Progenitor cell of endocrine pancreas (in vitro differentiated cells): ENCODE measurements at places on chromosomes 5 and 9. TPM values are rescaled to one million over a fixed set of nuclear protein-coding genes. Genes with fewer than 3 reads are reported as not detected.

GRCh38 chr5:159510282-159510681, 180.0 kb upstream of the IL12B start:
- no peak overlapping the region for H3K4me3 ChIP-seq
- H3K4me1 ChIP-seq, result peaks cover 3% of the 10 kb centered on the region
- no peaks in the 10 kb centered on the region for H3K36me3 ChIP-seq
- peak; percentile 14 for DNase-seq
- no peak overlapping the region for H3K27ac ChIP-seq

The CCNO gene
- 0.19 TPM in 1 of 2 replicates, not detected in the other for total RNA-seq

The FAT2 gene
- 0.05 and 0.07 TPM in 2 replicates for total RNA-seq

- H3K4me3 ChIP-seq, result no peak overlapping the region
- peaks cover 5% of the 10 kb centered on the region for H3K27me3 ChIP-seq
- no peaks in the 10 kb centered on the region for H3K4me1 ChIP-seq
Measured at GRCh38 chr5:159905496-159905895, 10.8 kb upstream of the ADRA1B start.

The CYSRT1 gene
- 1.2 and 2.7 TPM in 2 replicates for total RNA-seq

DNA sequence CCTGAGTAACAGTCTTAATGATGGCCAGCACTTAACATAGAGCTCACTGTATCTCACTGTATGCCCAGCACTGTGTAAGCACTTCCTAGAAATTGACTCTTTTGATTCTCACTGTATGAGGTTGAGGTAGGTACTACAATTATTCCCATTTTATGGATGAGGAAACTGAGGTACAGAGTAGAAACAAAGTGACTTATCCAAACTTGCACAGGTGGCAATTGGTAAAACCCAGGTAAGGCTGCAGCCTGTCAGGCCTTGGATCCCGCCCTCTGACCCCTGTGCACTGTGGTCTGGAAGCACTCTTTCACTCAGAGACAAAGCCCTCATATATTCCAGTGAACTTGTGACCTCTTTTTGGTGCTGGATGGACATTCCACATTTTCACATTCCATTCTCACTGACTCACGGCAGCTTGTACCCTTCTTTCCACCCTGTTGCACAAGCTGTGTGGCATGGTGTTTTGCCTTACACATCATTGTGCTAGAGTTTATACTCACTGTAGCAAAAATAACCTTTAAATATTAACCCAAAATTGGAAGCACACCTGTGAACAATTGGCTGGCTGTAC, 21.7 kb downstream of the ANKRD55 start:
- H3K4me3 ChIP-seq, result no peak overlapping the region
- H3K4me1 ChIP-seq, result peaks cover 10% of the 10 kb centered on the region
- peak overlapping the region; percentile 90 for H3K27ac ChIP-seq
- H3K36me3 ChIP-seq, result peaks cover under 1% of the 10 kb centered on the region
- DNase-seq, result no peak

DNA sequence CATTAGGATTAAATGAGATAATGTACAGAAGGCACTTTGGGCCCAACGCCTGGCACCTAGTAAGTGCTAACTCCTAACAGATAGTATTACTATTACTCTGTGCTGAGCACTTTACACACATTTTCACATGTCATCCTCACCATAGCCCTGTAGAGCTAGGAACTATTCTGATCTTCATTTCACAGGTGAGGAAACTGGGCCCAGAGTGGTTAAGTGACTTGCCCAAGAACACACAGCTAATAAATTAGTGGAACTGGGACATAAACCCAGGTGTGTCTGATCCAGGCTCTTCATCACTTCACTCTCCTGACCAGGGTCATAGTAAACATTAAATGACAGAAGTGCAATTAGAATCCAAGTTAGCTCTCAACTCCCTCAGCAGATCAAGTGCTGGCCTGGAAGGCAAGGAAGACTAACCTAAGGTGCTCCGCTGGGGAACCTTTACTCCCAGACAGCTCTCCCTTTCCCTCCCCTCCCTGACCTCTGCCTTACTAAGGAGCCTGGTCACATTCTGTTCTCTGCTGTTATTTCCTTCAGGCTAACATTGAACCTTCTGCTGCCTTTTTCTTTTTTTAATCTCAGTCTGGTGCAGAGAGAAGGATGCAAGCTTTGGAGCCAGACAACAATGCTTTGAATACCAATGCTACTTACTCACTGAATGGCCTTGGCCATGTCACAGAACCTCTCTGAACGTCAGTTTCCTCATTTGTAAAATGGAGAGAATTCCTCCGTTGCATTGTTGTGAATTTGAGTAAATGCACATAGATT, 4.1 kb upstream of the ADRA1B start:
- peaks cover 11% of the 10 kb centered on the region for H3K4me1 ChIP-seq
- H3K27me3 ChIP-seq, result peaks cover 44% of the 10 kb centered on the region
- no peaks in the 10 kb centered on the region for H3K36me3 ChIP-seq

The AGPAT2 gene
- 27.7 and 28.0 TPM in 2 replicates for total RNA-seq

DNA sequence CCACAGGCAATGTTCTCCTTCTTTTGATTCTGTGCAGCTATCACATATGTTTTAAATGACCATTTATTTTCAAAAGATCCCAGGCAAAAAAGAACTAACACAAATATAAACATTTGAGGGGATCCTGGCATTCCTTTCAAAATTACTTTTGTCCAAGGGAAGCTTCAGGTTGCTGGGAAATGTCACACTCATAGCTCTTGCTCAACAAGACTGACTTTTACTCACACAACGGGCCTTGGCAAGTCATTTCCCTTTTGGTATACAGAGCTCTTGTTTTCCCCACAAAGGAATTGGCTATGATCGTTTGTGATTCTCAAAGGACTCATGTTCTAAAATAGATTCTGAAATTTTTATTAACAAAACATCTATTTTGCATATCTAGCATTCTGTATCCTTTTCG, 4.5 kb upstream of the PALM2AKAP2 start:
- H3K27ac ChIP-seq, result no peak overlapping the region
- H3K4me3 ChIP-seq, result no peak overlapping the region
- peaks cover 8% of the 10 kb centered on the region for H3K4me1 ChIP-seq
- H3K36me3 ChIP-seq, result no peaks in the 10 kb centered on the region
- DNase-seq, result no peak
- peaks cover 50% of the 10 kb centered on the region for H3K27me3 ChIP-seq

The NR4A3 gene
- 1.2 and 1.4 TPM in 2 replicates for total RNA-seq

GRCh38 chr9:91899219-91899563, 50.8 kb downstream of the ROR2 start:
- no peaks in the 10 kb centered on the region for H3K27me3 ChIP-seq
- no peak for DNase-seq
- H3K4me1 ChIP-seq, result peaks cover 74% of the 10 kb centered on the region
- H3K36me3 ChIP-seq, result no peaks in the 10 kb centered on the region

The PCDHGB1 gene
- 2.3 TPM in 2 replicates for total RNA-seq

The TRPM6 gene
- total RNA-seq, result 0.10 and 0.20 TPM in 2 replicates
